OCI-M1 (cell line): ENCODE measurements at places on chromosomes 12 and 14.
A peak's percentile ranks its signal among the peaks of the same experiment; 100 is the strongest.

DNA sequence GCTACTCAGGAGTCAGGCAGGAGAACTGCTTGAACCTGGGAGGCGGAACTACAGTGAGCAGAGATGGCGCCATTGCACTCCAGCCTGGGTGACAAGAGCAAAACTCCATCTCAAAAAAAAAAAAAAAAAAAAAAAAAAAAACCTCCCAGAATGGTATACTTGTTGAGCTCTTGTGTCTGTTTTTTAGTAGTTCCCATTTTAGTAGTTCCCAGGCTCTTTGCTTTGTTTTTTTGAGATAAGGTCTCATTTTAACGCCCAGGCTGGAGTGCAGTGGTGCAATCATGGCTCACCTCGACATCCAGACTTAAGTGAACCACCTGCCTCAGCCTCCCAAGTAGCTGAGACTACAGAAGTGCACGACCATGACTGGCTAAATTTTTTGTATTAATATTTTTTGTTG, 13.4 kb downstream of the ATXN2 start:
- peak; percentile 62 for DNase-seq

- no peak for DNase-seq
These were observed 43.8 kb downstream of the MDM2 start for GRCh38 chr12:68851592-68852306.

DNA sequence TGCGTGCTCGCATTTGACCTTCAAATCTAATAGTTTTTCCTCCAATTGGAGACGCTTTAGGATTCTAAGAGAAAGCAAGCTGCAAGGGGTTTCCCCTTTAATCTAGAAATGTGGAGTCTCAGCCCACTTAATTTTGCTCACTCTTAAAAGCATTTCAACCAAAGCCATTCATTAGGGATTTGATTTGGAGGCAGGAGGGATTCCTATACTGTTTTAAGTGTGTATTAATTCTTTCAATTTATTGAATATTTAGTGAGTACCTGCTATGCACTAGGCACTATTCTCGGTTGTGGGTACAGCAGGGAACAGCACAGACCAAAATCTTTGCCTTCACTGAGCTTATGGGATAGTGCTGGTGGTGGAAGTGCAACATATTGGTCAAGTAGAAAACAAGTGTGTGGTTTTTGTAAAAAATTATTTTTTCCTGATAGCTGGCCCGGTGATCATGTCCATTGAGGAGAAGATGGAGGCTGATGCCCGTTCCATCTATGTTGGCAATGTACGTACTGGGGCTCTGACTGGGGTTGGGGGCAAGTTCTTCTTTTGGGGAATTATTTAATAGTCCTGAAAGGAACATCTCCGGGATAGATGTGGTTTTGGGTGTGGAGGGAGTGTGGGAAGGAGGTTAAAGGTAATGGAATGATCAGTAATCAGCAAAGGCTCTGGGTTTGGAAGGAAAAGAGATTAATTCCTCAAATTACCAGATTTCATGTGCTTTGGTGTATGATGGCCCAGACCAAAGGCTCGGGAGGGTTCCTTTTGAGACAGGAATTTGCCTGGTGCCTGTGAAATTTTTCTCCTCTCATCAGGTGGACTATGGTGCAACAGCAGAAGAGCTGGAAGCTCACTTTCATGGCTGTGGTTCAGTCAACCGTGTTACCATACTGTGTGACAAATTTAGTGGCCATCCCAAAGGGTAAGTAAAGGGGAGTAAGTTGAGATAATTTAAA, 1.6 kb downstream of the PABPN1 start:
- no peak for DNase-seq

DNA sequence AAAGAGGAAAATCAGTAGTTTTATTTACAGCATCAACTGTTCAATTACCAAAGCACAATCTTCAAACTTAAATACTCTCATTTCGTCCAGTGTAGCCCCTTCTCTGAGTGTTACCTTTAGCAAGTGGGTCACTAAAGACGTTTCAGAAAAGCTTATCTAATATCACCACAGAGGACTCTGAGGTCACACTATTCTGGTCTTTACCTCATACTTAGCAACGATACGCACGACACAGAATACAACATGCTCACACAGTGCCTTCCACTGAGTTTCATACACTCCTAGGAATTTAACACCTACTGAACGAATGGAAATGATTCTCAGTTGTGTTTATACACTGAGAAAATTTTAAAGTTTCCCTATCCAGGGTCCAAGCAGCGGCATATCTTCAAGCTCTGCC, 2.0 kb downstream of the SYT10 start:
- DNase-seq = no peak

DNA sequence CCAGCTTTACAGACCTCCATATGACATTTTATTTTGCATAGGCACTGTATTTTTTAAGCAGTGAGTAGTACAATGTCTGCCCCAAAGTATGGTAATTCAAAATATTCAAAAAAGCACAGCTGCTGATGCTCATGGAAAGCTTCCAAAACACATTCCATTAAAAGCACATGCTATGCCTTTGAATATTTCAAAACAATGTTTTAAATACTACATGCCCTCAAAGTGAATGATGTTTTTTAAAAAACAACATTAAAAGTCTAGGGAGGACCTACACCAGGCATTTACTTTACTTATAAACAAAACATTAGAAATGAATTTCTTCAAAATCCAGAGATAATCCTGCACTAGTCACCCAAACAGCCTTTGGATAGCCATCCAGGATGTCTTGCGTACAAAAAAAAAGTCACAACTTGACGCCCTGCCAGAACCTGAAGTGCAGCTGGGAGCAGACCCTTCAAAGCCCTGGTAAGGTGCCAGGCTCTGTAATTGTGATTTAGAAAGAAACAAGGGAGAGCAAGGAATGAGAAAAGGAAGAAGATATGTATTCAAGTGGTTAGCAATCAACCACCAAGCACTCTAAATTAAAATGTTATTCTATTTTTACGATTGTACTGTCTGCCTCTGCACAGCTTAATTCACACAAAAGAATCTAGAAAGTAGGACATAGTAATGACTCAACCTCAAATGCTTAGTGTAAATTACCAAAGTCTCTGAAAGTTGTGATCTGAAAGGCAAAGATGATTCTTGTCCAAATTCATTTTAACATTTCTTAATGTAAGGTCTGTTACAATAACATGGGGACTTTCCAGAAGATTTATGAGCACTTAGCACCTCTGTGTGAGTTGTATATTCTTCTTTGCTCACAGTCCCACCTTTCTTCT, 31.9 kb downstream of the CEP83 start:
- no peak for DNase-seq

- DNase-seq = no peak
These were observed 1186.2 kb downstream of the BCL11B start for GRCh38 chr14:98085751-98086150.
